ENCODE measurements at places on chromosomes 7 and 10.

DNA sequence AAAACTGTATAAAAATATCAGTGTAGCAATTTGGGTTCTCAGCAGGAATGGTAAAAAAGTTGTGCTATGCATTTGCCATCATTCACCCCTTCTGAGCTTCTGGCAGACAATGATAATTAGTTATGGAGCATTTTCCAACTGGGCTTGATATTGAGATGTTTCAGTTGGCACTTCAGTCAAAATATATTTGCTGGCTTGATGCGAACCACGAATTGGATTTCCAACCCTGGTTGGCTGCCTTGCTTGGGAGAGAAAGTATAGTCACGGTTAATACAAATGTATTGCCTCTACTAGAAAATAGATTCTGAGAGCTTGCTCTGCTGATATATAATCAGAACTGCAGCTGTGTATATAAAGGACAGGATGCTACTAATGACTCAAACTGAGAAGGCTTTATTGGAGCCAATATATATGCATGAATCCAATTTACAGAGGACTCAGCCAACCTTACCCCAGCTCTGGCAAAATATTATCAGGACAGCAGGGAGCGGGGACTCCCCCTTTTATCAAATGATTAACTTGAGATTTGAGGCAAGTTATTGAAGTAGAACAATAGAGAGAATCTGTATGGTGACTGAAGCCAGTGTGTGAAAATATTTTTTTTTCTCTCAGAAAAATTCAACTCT, 219.8 kb upstream of the SMIM30 start:
- no peak for DNase-seq

- DNase-seq, result no peak
Measured at GRCh38 chr10:86362586-86363183, 3.9 kb downstream of the GRID1 start.

GRCh38 chr7:7909376-7909775, 59.2 kb upstream of the GLCCI1 start:
- DNase-seq, result no peak

- no peak for DNase-seq
Measured at GRCh38 chr10:22831586-22831985, 96.3 kb upstream of the ARMC3 start.

GRCh38 chr10:122510736-122511135, 49.4 kb downstream of the HTRA1 start:
- DNase-seq, result no peak

DNA sequence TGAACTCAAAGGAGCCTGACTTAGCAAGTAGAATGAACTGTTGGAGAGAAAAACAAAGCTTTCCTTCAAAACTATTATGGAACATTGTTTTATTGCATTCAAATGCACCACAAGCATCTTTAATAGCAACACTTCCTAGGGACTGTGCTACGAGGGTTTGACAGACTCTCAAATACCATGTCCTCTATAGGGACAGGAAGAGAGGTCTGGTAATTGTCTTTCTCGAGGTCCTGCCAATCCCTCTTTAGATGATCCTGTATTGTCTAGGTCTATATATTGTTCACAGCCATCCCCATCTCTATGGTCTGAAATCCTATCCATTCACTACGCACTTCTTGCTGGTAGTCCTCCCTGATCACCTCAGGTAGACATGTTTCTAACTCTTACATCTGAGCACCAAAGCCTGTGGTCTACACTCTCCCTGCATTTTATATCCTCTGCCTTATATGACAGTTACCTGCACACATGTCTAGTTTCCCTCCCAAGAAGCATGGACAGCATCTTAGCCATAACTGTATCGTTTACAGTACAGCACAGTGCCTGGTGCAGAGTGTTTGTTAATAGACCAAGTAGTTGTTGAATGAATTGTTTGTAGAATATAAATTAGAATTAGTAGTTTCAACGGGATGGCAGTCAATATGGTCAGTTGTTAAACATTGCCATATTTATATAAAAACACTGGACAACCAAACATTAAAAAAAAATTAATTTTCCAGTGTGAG, 21.7 kb upstream of the LRRC17 start:
- DNase-seq, result no peak

GRCh38 chr10:127738512-127739424, 1.8 kb downstream of the FOXI2 start:
- no peak for DNase-seq

Data from NCI-H1436 treated with DMSO at 0.1 percent for 48 hours (cell line).